ENCODE measurements at places on chromosomes 12 and 14.

GRCh38 chr12:50545786-50546185 lies 41.0 kb downstream of the DIP2B start:
- no peak for DNase-seq

DNA sequence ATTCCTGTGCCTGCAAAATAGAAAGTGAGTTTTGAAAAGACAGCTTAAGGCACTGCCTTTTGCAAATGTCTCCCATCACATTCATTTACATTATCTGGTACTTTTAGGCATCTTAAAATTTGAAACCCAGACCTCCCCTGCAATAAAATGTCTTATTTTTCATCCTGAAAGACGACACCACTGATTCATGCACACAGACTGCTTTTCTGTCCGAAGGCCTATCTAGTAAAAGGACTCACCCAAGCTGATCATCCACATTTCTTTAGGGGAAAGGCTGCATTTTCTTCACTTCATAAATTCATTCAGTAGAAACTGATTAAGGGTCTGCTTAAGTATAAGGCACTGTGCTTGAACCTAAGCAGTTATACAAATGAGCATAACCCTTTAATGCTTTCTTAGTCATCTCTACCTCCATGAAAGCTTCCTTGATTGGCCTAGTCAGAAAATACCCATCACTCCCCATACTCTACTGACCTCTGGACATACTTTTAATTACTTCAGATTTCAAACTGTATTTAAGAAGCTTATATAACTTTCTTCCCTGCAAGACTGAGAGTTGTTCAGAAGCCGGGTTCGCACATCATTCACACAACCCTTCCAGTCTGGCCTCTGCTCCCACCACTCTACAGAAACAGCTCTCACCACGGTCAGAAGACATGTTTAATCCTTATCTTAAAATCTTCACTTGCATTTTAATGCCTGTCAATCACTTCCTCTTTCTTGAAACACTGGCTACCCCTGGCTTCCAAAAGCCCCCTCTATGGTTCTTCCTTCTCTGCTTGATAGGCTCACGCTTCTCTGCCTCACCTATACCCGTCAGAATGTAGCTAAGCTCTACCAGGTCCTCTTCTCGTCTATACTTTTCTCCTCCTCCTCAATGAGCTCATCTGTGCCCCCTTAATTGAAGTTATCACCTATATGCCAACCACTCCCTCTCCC lies 288.6 kb downstream of the MED13L start:
- DNase-seq: no peak

DNA sequence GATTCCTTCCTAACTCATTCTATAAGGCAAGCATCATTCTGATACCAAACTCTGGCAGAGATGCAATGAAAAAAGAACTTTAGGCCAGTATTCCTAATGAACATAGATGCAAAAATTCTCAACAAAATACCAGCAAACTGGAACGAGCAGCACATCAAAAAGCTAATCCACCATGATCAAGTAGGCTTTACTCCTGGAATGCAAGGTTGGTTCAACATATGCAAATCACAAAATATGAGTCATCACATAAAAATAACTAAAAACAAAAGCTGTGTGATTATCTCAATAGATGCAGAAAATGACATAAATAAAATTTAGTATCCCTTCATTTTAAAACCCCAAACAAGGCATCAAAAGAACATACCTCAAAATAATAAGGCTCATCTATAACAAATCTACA lies 98.9 kb downstream of the ACSS3 start:
- no peak for DNase-seq

DNA sequence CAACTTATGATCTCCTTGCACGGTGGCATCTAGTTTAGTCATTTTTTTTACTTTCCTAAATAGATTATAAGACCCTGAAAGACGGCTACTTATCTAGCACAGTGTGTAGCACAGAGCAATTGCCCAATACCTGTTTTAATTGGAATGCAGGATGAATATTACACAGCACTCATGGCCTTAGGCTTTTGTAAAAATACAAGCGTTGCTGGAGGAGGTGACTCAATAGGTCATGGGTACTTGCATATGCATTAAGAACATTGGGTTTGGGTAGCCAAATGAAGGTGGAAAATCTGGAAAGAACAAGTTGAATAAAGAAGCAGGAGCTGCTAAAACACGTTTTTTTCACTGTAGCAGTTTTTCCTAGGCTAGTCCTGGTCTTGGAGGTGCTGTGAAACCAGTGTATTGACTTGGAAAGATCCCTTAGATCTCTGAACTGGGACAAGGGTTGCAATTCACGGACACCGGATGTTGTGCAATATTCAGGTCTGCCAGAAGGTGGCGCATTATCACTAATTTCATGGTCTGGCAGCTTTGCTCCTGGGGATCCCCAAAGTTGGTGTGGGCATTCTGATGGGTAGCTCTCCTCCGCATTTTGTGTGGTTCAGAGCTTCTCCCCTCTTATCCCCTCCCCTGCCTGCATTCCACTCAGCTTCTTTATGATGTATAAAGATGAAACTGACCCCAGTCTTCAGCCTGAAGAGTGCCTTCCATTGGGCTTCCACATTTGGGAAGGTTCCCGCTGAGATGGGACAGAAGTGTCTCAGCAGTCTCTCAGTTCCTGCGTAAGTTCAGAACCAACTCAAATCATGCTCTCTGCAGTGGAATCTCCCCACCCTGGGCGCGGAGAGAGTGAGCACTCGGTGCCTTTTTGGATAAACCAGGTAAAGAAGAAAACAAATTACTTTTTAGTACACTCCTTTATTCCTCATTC lies 278.3 kb downstream of the NRXN3 start:
- DNase-seq: no peak

- DNase-seq: no peak
These were observed 127.4 kb downstream of the CRADD start for GRCh38 chr12:93804392-93805179.

DNA sequence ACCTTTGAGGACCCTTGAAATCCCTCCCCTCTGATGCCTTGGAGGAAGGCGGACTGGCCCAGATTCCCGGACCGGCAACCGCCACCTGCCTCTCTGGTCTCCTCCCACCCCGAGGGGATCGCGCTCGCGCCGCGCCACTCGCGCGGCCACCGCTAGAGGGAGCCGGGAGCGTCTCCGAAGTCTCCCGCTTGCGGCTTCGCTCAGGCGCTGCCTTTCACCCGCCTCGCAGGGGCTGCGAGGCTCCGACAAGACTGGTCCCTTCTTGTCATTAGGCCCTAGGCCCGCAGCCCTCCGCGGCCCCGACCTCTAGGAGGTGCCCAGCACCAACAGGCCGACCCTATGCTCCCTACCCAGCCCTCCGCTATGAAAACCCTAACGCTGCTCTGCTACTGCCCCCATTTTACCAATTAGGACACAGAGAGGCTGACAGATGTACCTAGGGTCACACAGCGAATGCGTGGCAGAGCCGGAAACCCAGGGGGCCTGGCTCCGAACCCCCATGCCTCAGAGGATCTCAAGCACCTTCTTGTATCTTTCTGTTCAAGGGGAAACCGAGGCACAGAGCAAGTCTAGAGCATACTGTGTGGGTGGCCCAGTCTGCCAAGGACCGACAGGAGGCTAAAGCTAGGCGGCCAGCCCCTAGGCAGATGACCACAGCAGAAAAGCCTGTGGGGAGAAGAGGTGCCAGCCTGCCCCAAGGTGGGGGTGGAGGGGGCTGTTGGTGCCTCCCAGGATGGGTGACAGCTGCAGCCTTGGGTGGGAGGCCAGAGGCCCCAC lies 21.4 kb upstream of the VSX2 start:
- peak; percentile 82 for DNase-seq

GRCh38 chr14:104152686-104153393 lies 14.5 kb downstream of the KIF26A start:
- no peak for DNase-seq

DNA sequence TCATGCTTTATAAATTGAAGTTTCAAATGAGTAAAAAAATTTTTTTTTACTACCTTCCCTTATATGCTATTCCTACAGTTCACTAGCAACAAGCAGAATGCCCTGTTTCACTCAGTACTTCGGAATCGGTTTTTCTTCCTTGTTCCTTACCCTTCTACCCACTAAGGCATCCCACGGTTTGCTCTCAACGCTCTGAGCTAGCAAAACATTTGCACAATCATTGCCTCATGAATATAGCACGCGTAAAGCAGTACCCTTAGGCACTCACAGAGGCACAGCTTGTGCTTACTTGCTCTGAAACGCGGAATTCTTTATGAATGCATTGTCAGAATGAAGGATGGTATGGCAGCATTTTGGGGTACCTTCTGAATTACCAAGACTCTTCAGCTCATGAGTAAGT lies 45.0 kb downstream of the PPP1R13B start:
- no peak for DNase-seq

DNA sequence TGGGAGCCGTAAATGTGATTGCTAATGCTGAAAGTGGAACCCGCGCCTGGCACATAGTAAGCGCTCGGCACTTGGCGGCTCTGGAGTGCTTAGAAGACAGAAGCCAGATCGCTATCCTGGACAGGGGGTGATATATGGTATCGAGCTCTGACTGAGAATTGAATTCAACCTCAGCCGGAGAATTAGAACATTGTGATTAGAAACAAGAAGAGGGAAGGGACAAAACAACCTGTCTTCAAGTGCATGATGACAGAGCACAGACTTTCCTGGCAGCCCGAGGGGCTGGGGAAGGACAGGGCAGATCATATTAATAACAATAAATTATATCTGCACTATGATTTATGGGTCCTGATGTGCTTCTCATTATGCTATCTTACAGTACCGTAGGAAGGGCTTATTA lies 66.9 kb upstream of the TBX3 start:
- DNase-seq: no peak

- DNase-seq: no peak
These were observed 40.9 kb downstream of the SLC4A8 start for GRCh38 chr12:51465491-51465890.

GRCh38 chr14:38862366-38862765 lies 240.7 kb downstream of the SEC23A start:
- no peak for DNase-seq

DNA sequence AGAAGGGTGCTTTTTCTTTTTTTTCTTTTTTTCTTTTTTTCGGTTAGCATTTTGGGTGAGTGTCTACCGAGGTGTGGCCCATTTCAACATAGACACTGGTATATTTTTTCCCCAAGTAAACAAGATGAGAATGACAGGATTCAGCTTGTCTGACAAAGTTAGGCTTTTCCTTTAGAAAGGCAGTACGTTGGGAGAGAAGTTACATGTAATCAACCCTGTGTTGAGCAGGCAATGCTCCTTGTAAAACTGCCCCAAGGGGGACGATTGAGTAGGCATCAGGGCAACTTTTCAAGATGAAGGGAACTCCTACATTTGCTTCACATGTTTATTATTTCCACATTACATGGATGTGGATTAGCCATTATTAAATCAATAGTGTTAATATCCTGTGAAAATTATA lies 1.7 kb downstream of the EMP1 start:
- DNase-seq: no peak

DNA sequence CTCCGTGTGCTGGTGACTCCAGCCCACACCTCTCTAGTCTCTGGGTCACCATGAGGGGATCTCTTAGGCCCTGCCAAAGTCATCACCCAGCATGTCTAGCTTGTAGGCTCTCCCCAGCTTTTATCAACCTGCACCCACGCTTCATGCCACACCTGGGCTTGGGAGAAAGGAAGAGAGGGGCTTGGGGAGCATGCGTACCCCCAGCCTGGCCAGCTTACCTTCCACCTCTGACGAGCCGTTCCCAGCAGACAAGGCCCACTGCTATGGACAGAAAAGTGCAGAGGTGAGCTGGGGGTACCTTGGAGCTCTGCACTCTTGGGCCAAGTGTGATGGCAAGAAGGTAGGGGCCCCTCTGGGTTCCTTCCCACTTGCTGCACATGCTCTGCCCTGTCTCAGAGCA lies 1.7 kb downstream of the PGF start:
- no peak for DNase-seq

- no peak for DNase-seq
These were observed 132.9 kb upstream of the DAAM1 start for GRCh38 chr14:59055439-59056045.

- no peak for DNase-seq
These were observed 4.3 kb downstream of the PPP1R1A start for GRCh38 chr12:54584128-54584527.

Measured in activated T-cell treated with anti-CD3 and anti-CD28 coated beads, Interleukin-2, amount 50 U/mL, for 1 hour (primary cell).